ENCODE measurements at places on chromosomes 3 and 15.

DNA sequence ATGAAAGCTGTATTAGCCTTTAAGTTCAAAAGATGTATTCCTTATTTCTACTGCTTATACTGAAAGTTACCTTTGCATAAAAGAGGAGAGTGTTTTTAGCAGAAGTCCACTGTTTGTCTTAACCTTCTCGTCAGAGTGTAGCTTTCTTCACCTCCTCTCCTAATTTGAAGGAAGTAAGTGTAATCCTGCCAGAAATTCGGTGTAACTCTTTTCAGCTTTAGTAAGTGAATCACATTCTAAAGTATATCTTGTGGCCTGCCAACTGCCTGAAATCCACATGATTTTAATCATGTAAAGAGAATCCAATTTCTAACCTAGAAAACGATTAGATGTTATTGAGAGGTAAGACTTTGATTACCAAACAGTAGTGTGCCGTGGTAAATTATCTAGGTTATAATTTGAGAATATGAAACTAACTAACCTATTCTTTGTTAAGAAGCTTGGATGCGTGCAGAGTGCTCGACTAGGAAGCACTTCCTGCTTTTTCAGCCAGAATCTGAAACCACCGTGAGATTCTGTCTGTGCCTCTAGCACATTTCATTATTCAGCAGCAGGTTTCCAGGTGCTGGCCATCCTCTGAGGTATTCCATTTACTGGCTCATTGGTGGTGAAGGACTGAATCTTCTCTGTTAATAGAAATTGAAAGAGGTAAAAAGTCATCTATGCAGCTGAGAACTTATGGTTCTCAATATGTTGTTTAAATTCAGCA, 7.5 kb downstream of the GYG1 start:
- no peak for DNase-seq

DNA sequence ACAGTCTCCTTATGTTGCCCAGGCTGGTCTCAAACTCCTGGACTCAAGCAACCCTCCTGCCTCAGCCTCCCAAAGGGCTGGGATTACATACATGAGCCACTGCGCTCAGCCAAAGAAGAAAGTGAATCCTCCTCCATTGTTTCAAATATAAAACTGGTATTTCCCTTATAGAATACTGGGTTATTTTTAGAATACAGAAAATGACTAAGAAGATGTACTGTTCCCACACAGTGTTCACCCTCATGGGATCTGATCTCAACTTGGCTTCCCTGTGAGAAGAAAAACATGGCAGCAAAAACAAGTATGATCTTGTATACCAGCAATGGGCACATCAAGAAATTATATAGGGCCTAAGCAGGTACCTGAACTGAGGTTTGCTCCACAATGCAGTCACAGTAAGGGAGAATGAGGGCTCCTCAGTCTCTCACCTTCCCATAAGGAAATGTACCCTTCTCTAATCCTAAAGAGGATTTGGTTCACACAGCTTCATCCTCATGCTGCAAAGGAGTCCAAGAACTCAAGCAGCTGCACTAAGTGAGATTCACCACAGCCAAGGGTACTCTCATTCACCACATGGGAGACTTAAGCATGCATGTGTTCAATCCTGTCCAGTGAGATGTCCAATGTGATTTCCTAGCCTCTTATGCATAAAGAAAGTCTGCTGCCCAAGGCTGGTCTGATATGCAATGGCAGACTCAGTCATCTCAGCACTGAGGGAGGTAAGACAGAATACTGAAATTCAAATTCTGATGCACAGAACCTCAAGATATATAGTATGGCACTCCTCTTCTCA, 25.8 kb downstream of the USP4 start:
- no peak for DNase-seq

- DNase-seq = no peak
Observed at GRCh38 chr3:47536221-47536891, 22.8 kb upstream of the ELP6 start.

- DNase-seq = no peak
Observed at GRCh38 chr15:60372227-60372626, 25.6 kb downstream of the ANXA2 start.

DNA sequence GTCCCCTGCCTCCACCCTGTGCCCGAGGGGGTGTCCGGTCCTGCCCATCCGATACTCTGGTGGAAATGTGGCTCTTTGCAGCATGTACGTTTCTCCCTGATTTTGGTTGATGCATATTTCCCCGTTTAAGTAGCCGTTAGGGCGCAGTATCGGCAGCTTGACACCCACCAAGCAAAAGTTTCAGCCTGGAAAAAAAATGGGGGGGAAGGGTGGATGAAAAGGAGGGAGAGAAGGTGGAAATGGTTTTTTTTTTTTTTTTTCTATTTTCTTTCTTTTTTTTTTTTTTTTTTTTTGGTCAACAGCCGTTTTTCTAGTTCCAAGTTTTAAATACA, 1.3 kb downstream of the RAP2B start:
- no peak for DNase-seq

DNA sequence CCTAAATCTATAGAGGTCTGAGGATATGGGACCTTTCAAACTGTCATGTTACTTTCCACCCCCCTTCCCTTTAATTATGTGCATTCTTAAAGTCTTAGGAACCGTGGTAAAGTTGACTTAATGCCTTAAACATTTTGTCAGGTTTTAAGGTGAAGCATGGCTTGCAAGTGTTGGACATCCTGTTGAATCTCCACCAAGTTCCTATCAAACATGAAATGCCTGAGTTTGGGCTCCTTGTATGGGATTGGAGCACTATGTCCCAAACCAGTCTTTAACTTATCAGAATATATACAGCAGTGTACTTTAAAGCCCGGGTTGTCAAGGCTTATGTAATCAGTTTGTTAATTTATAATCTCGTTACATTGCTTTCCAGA, 1.1 kb downstream of the SNRK start:
- DNase-seq = no peak

DNA sequence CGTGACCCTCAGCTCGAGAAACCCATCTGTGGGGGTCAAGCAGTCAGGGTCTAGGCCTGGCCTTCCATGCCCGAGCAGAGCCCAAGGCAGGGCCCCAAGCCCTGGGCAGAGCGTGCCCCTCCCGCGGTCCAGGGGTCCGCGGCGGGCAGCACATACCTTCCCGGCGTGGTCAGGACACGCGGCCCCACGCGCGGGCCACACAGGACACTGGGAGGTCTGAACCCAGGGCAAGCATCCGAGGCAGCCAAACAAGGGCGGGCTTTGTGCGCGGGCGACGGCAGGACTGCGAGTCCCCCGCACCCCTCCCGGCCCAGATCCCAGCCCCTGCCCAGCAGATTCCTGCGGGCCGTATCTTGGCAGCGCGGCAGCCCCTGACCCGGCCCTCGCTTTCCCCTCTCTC, 61.6 kb upstream of the ACAN start:
- DNase-seq = no peak

- no peak for DNase-seq
Observed at GRCh38 chr3:182729903-182730674, 63.2 kb upstream of the ATP11B start.

- no peak for DNase-seq
Observed at GRCh38 chr15:50112488-50113186, 6.4 kb downstream of the ATP8B4 start.

DNA sequence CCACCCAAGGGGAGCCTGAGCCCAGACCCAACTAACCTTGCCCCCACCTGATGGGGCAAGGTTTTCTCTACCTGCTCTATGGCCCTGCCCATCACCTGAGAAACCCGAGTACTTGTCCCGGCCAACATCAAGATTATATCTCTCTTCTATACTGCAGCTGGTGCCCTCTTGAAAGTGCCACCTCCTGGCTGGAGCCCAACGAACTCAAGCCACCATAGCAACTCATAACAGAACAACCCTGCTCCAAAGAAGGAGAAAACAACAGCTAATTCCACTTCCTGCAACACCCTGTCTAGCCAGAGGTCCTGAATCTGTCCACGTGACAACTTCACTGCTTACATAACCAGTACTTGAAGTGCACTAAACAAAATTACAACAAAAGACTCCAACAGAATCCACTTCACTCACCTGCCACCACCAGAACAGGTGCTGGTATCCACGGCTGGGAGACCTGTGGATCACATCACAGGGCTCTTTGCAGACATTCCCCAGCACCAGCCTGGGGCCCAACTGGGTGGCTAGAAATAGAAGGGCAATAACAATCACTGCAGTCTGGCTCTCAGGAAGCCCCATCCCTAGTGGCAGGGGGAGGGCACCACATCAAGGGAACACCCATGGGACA, 49.2 kb downstream of the PIERCE2 start:
- no peak for DNase-seq

- DNase-seq = no peak
Observed at GRCh38 chr15:100172356-100173024, 169.3 kb downstream of the ADAMTS17 start.

- DNase-seq = no peak
Observed at GRCh38 chr3:24048843-24049242, 103.8 kb downstream of the NR1D2 start.

GRCh38 chr3:79368403-79368802, 399.4 kb downstream of the ROBO1 start:
- DNase-seq = no peak

DNA sequence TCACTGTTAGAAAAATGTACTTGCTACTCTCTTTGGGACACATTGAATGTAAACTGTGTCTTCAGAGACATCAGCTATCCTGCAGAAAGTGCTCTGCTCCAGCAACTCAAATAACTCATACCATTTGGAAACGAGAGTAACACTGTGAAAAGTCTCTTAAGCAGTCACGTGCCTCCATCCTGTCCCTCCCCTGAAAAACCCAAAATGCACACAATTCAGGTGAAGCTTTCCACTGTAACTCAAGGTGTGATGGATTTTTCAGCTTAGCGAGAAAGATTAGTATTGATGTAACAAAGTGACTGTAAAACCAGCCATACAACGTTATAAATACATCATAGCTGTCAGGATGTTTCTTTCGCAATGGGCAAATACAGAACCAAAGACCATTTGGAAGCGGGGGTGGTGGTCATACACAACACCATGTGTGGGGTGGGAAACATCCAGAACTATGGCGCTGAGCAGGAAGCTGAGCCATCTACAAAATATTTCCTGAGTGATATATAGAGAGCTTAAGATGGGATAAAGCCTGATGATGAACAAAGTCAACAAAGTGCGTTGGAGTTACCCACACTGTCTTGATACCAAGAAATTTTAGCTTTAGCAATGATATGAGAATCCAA, 332.3 kb downstream of the FOXP1 start:
- DNase-seq = no peak

DNA sequence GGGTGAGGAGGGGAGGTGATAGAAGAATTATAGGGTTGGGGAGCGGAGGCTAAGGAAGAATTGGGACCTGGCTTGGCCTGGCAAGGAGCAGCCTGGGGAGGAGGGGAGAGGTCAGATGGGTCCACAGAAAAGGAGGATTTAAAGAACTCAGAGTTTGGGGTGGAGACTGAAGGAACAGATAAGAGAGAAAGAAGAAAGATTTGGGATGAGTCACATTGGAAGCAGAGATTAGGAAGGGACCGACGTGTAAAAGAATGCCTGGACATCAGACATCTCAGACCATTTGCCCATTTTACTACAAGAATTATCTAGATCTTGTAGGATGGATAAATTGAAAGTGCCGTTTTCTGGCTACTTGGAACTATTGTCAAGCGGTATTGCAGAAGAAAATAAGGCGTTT, 10.4 kb downstream of the TCAIM start:
- no peak for DNase-seq

GRCh38 chr3:59016930-59017616, 32.8 kb downstream of the CFAP20DC start:
- DNase-seq = no peak

GRCh38 chr3:171620825-171621434, 160.7 kb upstream of the TNIK start:
- no peak for DNase-seq

GRCh38 chr3:184228376-184229137, 828 bp upstream of the VWA5B2 start:
- no peak for DNase-seq

- no peak for DNase-seq
Observed at GRCh38 chr3:24192469-24193056, 247.5 kb downstream of the NR1D2 start.

GRCh38 chr15:24856397-24857390, 98.1 kb upstream of the SNRPN start:
- DNase-seq = no peak

Data from stimulated activated CD4-positive, alpha-beta T cell treated with anti-CD3 and anti-CD28 coated beads, TNF-alpha, amount 100 ng/mL, for 4 hours (primary cell).